Esophagus squamous epithelium (tissue), 5 donors: ENCODE measurements at places on chromosomes 1 and 21.
A peak's percentile ranks its signal among the peaks of the same experiment; 100 is the strongest.

GRCh38 chr1:152566681-152567080 lies at the start of gene LCE3E:
Gene LCE3E (minus strand): TSS chr1:152566780. CDS start chr1:152566208, 572 bp downstream.
- DNase-seq = no peak
- no peak within 1 kb of the TSS for H3K4me3 ChIP-seq
- peak within 1 kb of the TSS; percentile 14 for H3K27ac ChIP-seq

- peaks cover 3% of the 10 kb centered on the region for H3K4me1 ChIP-seq
- H3K36me3 ChIP-seq = no peaks in the 10 kb centered on the region
- no peak overlapping the region for H3K27ac ChIP-seq
- DNase-seq = no peak
- H3K27me3 ChIP-seq = no peaks in the 10 kb centered on the region
Observed at GRCh38 chr1:212721388-212722247, 22.0 kb upstream of the BATF3 start.

DNA sequence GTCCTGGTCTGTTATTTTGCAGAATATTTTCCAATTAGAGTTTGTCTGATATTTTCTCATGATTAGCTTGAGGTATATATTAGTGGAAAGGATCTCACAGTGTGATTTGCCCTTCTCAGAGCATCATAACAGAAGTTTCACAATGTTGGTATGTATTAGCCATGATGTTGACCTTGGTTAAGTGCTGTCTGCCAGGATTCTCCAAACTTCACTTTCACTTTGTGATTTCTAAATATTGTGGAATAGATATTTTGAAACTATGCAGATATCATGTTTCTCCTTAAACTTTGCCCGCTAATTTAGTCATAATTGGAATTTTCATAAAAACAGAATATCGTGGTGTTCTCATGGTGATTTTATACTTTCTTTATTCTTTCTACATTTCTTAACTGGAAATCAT lies 98.0 kb upstream of the DEPDC1 start:
- H3K4me1 ChIP-seq = no peaks in the 10 kb centered on the region
- no peak for DNase-seq
- no peak overlapping the region for H3K27ac ChIP-seq
- H3K27me3 ChIP-seq = no peaks in the 10 kb centered on the region
- no peak overlapping the region for H3K4me3 ChIP-seq

DNA sequence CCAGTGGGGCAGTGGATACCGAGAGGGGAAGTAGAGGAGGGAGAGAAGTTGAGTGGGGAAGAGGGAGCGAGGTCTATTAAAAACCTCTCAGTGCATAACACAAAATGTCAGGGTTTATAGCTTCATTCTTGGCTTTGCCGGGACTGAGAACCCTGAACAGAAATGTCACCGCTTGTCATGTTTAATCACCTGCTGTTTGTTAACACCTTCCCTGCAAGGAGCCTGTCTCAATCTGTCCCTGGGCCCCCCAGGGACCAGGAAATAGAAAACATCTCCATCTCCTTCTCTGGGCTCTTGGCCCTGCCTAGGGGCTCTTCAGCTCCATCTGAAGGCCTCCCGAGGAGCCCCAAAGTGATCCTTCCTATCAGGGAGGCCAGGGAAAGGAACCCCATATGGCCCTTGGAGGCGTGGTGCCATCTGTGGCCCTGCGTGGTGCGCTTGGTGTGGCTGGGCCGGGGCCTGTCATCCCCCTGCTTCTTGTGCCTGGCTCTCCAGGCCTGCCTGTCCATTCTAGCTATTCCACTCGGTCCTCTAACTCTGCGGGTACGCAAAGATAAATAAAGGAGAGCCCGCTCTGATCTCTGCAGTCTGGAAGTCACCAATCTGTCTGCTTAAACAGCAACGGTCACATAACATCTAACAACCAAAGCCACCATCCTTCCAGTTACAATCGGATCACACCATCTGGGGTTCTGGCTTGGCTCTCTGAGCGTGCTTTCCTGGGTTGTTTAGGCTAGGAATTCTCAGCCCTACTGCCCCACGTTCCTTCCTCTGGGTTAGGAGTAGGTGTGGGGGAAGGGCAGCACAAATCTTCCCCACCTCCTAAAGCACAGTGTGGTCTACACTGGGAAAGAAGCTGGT lies 113.8 kb downstream of the CASZ1 start:
- no peaks in the 10 kb centered on the region for H3K36me3 ChIP-seq
- H3K27ac ChIP-seq = peak overlapping the region; percentile 73
- H3K4me1 ChIP-seq = peaks cover 100% of the 10 kb centered on the region
- no peaks in the 10 kb centered on the region for H3K27me3 ChIP-seq
- no peak for DNase-seq

DNA sequence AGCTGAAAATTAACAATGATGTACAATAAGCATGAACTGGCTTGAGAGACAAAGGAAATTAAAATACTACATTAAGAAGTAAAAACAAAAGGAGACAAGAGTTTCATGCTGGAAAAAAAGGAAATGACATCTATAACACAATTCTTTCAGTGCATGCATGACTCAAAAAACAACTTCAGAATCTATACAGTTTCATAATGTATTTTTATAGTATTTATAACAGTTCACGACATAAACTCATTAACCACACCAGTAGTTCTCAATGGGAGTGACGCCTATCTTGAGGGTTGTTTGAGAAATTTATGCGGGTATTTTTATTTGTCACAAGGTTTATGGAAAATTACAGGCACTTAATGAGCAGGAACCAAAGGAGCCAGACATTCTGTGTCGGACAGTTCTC lies 168.5 kb downstream of the SMYD3 start:
- no peak for DNase-seq
- no peak overlapping the region for H3K27ac ChIP-seq
- no peaks in the 10 kb centered on the region for H3K27me3 ChIP-seq

DNA sequence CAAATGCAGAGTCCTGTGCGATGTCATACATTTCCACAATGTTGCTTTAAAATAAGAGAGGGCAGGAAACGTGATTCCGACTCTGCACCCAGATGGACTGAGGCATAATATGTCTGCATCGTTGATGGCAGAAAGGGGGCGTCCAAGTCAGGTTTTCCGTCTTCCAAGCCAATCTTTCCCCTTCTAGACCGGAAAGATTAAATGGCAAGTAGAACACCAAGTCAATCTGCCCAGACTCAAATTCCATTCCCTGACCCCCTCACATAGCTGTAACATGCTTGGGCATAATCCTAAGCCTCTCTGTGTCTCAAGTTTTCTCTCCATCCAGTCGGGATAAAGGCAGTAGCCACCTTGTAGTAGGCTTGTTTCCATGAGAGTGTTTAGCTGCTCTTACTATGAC lies 14.4 kb downstream of the PCP4 start:
- no peaks in the 10 kb centered on the region for H3K36me3 ChIP-seq
- peak overlapping the region; percentile 4 for H3K4me3 ChIP-seq

DNA sequence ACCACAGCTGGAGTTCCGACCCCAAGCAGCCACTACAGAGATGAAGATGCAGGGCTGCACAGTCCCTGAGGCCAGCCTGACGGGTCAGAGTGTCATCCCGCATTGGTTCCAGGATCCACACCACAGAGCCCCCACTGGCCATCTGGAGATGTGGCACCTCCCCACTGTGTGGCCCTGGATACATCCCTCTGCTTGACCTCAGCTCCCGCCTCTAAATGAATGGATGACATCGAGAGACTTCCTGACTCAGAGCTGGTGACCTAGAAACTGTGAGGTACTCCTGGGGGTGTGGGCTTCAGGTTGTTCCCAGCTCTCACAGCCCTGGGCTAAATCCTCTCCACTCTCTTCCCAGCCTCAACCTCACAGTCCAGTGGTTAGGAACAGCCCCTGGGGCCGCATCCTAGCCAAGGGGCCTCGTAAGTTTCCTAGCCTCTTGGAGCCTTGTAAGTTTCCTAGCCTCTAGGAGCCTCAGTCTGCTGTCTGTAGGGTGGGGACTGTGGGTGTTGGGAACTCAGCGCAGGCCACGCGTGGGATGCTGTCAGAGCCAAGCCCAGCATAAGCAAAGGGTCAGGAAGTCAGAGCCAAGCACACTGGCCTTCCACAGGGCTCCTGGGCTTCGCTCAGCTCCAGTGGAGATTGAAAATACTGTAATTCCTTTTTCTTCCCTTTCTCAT lies 87.5 kb upstream of the RUNX3 start:
- no peaks in the 10 kb centered on the region for H3K36me3 ChIP-seq
- no peak for DNase-seq
- H3K27ac ChIP-seq = no peak overlapping the region
- no peak overlapping the region for H3K4me3 ChIP-seq
- no peaks in the 10 kb centered on the region for H3K27me3 ChIP-seq

GRCh38 chr1:119978018-119978505 lies 81.7 kb upstream of the ADAM30 start:
- no peaks in the 10 kb centered on the region for H3K36me3 ChIP-seq
- H3K4me1 ChIP-seq = peaks cover 75% of the 10 kb centered on the region

DNA sequence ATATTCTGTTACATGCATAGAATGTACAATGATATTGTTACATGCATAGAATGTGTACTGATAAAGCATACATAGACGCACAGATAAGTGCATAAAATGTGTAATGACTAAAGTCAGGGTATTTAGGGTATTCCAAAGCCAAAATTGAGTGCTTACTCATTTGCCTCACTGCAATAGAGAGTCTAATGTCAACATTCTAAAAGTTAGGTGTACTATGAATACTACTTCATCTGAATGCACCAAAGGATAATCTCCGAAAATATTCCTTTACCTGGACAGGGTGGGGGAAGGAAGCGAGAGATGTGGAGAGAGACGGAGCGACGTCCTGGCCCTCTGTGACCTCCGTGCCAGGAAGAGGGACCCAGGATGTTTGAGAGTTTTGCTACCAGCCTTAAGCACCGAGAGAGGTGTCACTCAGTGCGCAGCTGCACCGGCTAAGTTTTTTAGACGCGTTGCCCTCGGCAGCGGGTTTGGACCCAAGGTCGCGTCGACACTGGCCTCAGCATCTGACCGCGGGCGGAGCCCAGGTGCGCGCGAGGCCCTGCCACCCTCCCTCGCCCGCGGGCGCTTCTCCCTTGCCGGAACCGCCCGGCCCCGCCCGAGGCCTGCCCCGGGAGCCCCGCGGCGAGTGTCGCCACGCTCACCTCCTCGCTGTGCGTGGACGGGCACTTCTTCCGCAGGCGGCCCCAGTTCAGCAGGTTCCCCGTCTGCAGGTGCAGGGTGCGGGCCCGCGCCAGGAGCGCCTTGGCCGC lies 660 bp downstream of the GCLM start:
- no peaks in the 10 kb centered on the region for H3K27me3 ChIP-seq
- no peak for DNase-seq
- H3K4me3 ChIP-seq = peak overlapping the region; percentile 74
- H3K27ac ChIP-seq = peak overlapping the region; percentile 93

GRCh38 chr1:26912147-26912490 lies 1.7 kb downstream of the NR0B2 start:
- H3K27me3 ChIP-seq = no peaks in the 10 kb centered on the region
- no peak overlapping the region for H3K4me3 ChIP-seq
- no peak for DNase-seq
- H3K27ac ChIP-seq = no peak overlapping the region
- no peaks in the 10 kb centered on the region for H3K4me1 ChIP-seq
- no peaks in the 10 kb centered on the region for H3K36me3 ChIP-seq

DNA sequence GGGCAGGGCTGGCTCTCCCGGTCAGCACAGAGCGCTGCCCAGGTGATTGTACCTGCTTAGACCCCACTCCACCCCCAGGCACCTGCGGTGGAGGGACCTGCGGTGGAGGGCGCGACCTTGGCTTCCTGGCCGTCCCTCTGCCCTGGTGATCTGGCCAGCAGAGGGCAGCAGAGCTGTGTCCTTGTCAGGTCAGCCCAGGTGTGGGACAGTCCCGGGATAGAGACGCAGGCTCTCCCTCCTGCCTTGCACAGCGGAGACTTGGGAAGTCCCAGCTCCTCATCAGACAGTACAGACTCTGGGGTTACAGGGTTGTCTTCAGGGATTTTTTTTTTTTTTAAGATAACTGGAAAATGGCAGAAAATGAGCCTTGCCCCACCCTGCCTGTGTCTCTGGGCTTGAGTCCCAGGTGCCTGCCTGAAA lies 10.0 kb downstream of the SLX9 start:
- DNase-seq = no peak
- peaks cover 77% of the 10 kb centered on the region for H3K36me3 ChIP-seq
- H3K4me3 ChIP-seq = no peak overlapping the region
- H3K4me1 ChIP-seq = peaks cover 2% of the 10 kb centered on the region

DNA sequence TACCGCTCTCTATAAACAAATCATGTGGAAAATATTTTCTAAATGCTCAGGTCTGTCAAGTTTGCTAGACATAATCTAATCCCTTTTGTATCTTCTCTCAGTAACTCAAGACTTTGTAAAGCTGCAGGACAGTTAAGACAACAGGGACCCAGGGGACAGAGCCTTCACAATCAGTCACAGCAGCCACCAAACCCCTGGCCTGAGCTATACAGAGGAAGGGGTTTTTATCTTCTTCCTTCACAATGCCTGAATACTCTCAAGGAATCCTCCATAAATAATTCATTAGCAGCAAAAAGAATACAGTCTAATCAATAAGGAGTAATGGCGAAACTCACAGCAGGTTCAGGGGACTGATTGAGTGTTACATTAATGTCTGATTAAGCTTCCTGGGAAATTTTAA lies 368.3 kb downstream of the SMYD3 start:
- H3K36me3 ChIP-seq = no peaks in the 10 kb centered on the region
- peaks cover 3% of the 10 kb centered on the region for H3K4me1 ChIP-seq
- H3K4me3 ChIP-seq = no peak overlapping the region
- H3K27me3 ChIP-seq = no peaks in the 10 kb centered on the region
- no peak overlapping the region for H3K27ac ChIP-seq

- no peak for DNase-seq
- no peak overlapping the region for H3K4me3 ChIP-seq
- H3K36me3 ChIP-seq = no peaks in the 10 kb centered on the region
- peaks cover 8% of the 10 kb centered on the region for H3K4me1 ChIP-seq
- H3K27ac ChIP-seq = no peak overlapping the region
Observed at GRCh38 chr1:119676571-119677206, 28.6 kb upstream of the ZNF697 start.

GRCh38 chr1:109191377-109191776 lies 22.3 kb upstream of the SARS1 start:
- DNase-seq = no peak
- no peaks in the 10 kb centered on the region for H3K36me3 ChIP-seq
- no peaks in the 10 kb centered on the region for H3K27me3 ChIP-seq
- no peak overlapping the region for H3K27ac ChIP-seq

GRCh38 chr21:45378258-45378966 lies 26.6 kb upstream of the COL18A1 start:
- H3K4me1 ChIP-seq = no peaks in the 10 kb centered on the region
- H3K4me3 ChIP-seq = no peak overlapping the region
- no peak for DNase-seq

DNA sequence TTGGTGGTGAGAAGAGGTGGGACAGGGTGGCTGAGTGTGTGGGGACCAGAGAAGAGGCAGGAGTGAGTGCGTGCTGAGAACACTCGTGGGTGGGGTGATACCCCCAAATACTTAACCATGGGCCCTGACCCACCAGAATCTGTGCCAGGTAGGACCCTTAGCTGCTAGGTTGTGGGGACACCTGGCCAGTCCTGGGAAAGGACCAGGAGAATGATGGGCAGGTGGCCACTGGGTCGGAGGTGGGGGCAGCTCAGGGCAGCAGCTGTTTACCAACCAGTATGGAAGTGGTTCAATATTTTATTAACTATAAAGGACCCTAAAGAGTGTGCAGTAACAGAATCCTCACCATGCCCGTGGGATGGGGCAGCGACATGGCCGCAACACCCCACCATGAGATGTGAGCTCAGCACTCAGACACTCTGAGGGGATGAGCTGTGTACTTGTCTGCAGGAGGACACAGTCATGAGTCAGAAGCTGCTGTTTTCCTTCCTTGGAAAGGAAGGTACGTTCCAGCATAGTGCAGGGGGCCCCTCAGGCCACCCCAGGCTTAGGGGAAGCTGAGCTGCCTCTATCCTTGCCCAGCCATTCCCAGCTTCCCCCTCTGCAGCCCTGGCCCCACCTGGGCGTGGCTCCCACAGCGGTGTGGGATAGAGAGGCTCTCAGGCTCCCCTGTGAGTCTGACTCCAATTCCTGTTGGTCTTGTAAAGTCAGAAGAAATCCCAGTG lies 25.4 kb downstream of the TEX35 start:
- peak overlapping the region; percentile 79 for H3K27ac ChIP-seq
- DNase-seq = no peak
- H3K4me3 ChIP-seq = no peak overlapping the region
- no peaks in the 10 kb centered on the region for H3K27me3 ChIP-seq
